Upper lobe of left lung (tissue), 6 donors: ENCODE measurements at places on chromosomes 12 and 14. TPM values are rescaled to one million over a fixed set of nuclear protein-coding genes. Genes with fewer than 3 reads are reported as not detected.

DNA sequence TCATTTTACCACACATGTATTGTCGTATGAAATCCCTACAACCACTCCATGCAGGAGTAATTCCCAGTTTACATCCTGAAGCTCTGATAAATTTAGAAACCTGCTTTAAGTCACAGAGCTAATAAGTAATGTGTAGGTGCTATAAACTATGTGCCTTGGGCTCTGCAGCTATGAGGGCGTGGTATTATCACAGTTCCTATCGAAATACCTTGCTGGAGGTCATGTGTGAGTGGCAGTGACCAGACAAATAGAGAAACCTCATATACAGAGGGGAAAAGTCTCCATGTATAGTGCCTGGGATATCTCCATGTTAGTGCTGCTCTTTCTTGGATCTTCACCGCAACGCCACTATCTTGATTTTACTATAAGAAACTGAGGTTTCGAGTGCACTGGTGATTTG is 883 bp upstream of the TBC1D15 start:
- no peak overlapping the region for H3K4me3 ChIP-seq
- H3K27ac ChIP-seq, result peak overlapping the region; percentile 95
- peaks cover 29% of the 10 kb centered on the region for H3K4me1 ChIP-seq
- no peaks in the 10 kb centered on the region for H3K27me3 ChIP-seq
- DNase-seq, result no peak
- no peaks in the 10 kb centered on the region for H3K36me3 ChIP-seq

DNA sequence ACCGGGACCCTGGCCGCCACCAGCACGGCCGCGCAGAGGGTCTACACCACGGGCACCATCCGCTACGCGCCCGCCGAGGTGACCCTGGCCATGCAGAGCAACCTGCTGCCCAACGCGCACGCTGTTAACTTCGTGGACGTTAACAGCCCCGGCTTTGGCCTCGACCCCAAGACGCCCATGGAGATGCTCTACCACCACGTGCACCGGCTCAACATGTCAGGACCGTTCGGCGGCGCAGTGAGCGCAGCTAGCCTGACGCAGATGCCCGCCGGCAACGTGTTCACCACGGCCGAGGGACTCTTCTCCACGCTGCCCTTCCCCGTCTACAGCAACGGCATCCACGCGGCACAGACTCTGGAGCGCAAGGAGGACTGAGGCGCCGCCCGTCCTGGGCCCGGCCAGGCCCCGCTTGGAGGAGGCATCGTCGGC is 150.1 kb downstream of the EGLN3 start:
- no peaks in the 10 kb centered on the region for H3K36me3 ChIP-seq
- no peak overlapping the region for H3K27ac ChIP-seq
- H3K27me3 ChIP-seq, result peaks cover 15% of the 10 kb centered on the region
- H3K4me3 ChIP-seq, result no peak overlapping the region

- peak overlapping the region; percentile 19 for H3K27ac ChIP-seq
- peaks cover 32% of the 10 kb centered on the region for H3K4me1 ChIP-seq
- no peaks in the 10 kb centered on the region for H3K36me3 ChIP-seq
- peak; percentile 90 for DNase-seq
- H3K4me3 ChIP-seq, result peak overlapping the region; percentile 58
These were observed 840 bp downstream of the SIX4 start for GRCh38 chr14:60723116-60723906.

- DNase-seq, result no peak
- H3K4me3 ChIP-seq, result no peak overlapping the region
- H3K36me3 ChIP-seq, result no peaks in the 10 kb centered on the region
- no peak overlapping the region for H3K27ac ChIP-seq
- H3K27me3 ChIP-seq, result no peaks in the 10 kb centered on the region
These were observed 17.0 kb downstream of the SLC8A3 start for GRCh38 chr14:70171726-70172125.

- no peaks in the 10 kb centered on the region for H3K27me3 ChIP-seq
- peaks cover 3% of the 10 kb centered on the region for H3K4me1 ChIP-seq
- H3K36me3 ChIP-seq, result no peaks in the 10 kb centered on the region
- no peak overlapping the region for H3K4me3 ChIP-seq
- H3K27ac ChIP-seq, result no peak overlapping the region
These were observed 6.4 kb downstream of the ERP27 start for GRCh38 chr12:14931791-14932560.

DNA sequence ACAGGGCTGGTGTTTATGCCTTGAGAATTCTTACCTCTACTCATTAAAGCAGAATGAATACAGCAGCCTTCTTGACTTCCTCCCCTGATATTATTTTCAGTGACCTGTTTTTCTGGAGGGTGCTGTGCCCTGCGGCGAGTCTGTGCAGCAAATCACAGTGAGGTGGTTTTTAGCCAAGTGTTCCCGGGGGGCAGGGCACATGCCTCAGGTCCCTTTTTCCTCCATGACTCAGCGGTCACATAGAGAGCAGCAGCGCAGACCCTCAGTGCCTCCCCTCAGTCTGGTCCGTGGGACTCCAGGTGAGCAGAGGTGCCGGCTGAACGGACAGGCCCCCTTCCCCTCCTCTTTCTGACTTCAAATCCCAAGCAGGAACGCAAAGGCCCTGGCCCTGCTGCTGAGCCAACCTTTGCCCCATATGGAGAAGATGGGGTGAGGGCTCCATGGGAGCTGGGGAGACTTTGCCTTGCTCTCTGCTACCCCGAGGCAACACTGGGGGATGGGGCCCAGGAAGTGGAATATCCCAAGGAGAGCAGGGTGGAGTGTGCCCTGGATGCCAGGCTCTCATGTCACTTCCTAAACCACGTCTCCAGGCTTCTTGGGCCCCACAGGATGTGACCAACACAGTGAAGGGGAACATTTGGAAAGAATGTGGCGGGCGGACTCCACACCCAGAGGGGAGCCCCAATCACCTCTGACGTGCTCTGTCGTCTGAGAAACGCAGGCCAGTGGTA is 90.0 kb downstream of the DHRS2 start:
- H3K4me3 ChIP-seq, result no peak overlapping the region
- H3K36me3 ChIP-seq, result no peaks in the 10 kb centered on the region
- no peak for DNase-seq

B3GNT4 gene
- not detected for total RNA-seq

RIPK3 gene
- total RNA-seq, result 92.2 TPM

DNA sequence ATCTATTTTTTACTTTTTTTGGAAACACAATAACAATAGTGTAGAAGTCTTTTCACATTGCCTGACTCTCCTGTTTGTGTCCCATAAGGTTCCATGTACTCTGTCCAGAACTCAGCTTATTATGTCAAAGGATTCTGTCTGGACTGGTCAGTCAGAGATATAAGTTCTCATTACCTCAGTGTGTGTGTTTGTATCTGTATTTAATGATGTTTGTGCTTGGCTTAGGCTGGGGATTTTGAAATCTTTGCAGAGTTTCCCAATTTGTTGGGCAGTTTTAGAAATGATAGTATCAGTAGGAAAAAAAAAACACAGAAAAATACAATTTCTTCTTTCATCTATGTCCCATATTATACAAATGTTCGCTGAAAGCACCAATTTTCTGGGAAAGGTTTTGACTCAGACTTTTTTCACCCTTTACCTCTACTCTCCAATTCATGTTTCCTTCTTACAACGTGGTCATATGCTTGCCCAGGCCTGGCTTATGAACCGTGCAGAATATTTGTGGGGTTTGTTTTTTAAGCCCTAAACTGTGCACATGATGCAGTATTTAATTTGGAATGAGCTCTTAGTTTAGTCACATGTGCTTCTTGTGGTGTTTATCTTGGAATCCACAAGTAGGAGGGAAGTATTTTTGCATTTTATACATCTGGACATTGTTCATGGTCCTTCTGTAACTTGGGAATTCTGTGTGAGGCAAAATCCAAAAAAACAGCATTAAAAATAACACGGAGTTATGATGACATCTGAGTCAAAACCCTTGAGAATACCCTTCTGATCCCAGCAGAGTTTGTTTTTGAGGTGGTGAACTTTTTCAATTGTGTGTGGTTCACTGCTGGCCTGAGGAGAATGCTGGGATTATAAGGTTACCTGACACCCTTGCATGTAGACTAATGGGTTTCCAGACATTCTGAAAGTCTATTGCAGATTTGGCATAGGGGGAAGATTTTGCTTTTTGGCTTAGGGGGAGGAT is 121.2 kb downstream of the RAD51B start:
- no peaks in the 10 kb centered on the region for H3K27me3 ChIP-seq
- no peak overlapping the region for H3K4me3 ChIP-seq
- no peak for DNase-seq
- peak overlapping the region; percentile 74 for H3K27ac ChIP-seq

SIX1 gene
- 1.8 TPM for total RNA-seq

- H3K27ac ChIP-seq, result no peak overlapping the region
- peak overlapping the region; percentile 57 for H3K4me3 ChIP-seq
- peak; percentile 31 for DNase-seq
- H3K4me1 ChIP-seq, result peaks cover 19% of the 10 kb centered on the region
These were observed 721 bp downstream of the CABP1 start for GRCh38 chr12:120640861-120641833.

GRCh38 chr14:22434030-22434429 is 155.0 kb downstream of the DAD1 start:
- peaks cover 25% of the 10 kb centered on the region for H3K4me1 ChIP-seq
- DNase-seq, result no peak
- no peaks in the 10 kb centered on the region for H3K36me3 ChIP-seq
- H3K27ac ChIP-seq, result no peak overlapping the region
- no peak overlapping the region for H3K4me3 ChIP-seq

DNA sequence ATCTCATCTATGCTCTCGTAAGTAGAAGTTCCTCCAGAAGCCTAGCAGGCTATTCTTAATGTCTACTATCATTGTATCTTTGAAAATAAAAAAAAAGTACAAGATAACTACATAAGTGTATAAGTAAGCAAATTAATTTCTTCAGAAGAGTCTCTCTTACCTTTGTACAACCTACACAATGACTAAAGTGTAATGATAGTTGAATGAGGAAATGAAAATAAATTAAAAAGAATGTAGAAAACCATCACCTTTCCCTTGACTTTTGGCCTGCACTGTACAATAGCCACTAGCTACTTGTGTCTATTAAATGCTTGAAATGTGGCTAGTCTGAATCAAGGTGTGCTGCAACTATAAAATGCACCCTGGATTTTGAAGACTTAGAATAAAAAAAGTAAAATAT is 229.9 kb upstream of the FOXN3 start:
- no peak for DNase-seq
- no peak overlapping the region for H3K27ac ChIP-seq

DNA sequence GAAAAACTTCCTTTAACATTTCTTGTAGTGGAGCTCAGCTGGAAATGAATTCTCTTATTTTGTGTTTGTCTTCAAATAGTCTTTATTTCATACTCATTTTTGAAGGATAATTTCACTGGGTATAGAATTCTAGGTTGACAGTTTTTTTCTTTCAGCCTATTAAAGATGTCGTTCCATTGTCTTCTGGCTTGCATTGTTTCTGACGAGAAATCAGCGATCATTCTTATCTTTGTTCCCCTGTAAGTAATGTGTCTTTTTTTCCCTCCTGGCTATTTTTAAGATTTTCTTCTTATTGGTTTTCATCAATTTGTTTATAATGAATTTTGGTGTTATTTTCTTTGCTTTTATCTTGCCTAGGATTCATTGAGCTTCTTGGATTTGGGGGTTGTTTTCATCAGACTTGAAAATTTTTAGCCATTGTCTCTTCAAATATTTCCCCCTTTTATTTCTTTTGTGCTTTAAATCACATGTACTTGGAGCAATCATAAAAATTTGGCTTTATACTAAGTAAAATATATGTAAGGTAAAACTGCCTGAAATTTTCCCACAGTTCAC is 89.4 kb downstream of the UNC79 start:
- no peaks in the 10 kb centered on the region for H3K36me3 ChIP-seq
- no peak overlapping the region for H3K27ac ChIP-seq

DNA sequence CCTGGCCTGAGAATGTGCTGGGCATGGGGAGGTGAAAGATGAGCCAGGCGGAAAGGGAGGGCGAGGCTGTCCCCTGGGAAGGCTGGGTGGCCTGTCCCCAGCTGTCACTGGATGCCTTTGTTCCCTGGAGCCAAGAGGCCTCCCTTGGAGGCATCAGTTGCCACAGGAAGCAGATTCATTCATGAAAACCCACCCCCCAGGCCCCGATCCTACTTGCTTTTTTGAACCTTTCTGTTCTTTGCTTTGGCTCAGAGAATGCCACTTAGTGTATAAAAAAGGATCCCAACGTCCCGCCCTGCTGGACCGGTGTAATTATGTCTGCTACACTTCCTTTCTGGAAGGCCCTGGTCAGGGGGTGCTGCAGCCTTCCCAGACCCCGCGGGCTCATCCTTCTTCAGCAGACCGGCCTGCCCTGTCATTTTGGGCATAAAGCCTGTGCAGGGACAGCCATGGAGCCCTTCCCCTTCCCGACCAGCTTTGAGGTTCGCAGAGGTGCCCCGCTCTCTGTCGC is 220.2 kb downstream of the SLC41A2 start:
- no peak overlapping the region for H3K27ac ChIP-seq
- H3K4me3 ChIP-seq, result no peak overlapping the region
- H3K4me1 ChIP-seq, result peaks cover 40% of the 10 kb centered on the region
- H3K27me3 ChIP-seq, result no peaks in the 10 kb centered on the region
- no peaks in the 10 kb centered on the region for H3K36me3 ChIP-seq

- H3K4me3 ChIP-seq, result no peak overlapping the region
- no peak for DNase-seq
- H3K36me3 ChIP-seq, result peaks cover 43% of the 10 kb centered on the region
- H3K27ac ChIP-seq, result peak overlapping the region; percentile 6
- H3K4me1 ChIP-seq, result peaks cover 6% of the 10 kb centered on the region
These were observed 30.1 kb downstream of the TCHP start for GRCh38 chr12:109930028-109930800.

PLEKHD1 gene
- total RNA-seq, result under 0.01 TPM

AMIGO2 gene
- 20.8 TPM for total RNA-seq
